Activated CD4-positive, alpha-beta T cell treated with anti-CD3 and anti-CD28 coated beads, Interleukin-2, Interleukin-6, amounts not matched to agents 100 ng/mL and 50 ng/mL, durations not matched to agents 16 hours and 8 hours (primary cell): ENCODE measurements at places on chromosomes 2 and 18.
A peak's percentile ranks its signal among the peaks of the same experiment; 100 is the strongest.

DNA sequence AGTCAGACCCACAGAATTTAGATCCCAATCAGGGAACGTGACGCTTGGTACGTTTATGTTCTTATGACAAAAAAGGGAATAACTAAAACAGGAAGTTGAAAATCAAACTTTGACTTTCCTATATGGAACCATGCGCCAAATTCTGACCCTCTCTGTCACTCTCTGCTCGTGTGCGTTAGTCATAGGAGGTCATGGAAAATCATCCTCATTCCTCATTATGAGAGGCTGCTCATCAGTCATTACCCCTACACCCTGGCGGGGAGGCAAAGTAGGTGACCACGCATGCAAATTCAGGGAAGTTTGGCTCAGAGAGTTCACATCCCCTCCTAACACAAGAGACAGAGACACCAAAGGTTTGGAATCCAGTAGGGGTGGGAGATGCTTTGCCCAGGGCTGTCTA lies 15.5 kb downstream of the IL1F10 start:
- no peak for DNase-seq

- no peak for DNase-seq
Measured at GRCh38 chr2:156006721-156007618, 325.6 kb downstream of the NR4A2 start.

GRCh38 chr18:13110559-13110958 lies 108.0 kb upstream of the LDLRAD4 start:
- DNase-seq = no peak

DNA sequence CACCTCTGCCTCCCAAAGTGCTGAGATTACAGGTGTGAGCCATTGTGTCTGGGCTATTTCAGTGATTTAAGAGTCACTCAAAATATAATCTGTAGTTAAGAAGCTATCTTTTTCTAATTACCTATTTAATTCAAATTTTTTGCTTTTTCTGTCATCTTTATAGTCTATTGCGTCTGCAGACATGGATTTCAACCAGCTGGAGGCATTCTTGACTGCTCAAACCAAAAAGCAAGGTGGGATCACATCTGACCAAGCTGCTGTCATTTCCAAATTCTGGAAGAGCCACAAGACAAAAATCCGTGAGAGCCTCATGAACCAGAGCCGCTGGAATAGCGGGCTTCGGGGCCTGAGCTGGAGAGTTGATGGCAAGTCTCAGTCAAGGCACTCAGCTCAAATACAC lies 95.1 kb downstream of the COMMD1 start:
- no peak for DNase-seq

DNA sequence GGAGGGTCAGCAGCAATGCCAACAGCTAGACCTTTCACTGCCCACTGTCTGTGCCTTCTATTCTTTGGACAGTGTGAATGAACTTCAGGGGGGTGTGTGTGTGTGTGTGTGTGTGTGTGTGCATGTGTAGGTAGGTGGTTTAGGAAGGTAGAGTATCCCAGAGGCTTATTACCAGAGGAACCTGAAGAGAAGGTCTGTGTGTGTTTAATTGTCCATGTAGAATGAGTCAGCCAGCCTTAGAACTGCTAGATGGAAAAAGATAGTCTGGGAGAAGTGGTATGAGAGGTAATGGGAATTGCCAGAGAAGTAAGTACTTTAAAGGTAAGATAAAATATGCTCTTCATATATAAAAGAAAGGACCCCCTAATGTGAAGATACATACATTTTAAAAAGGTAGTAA lies 522.2 kb downstream of the PIK3C3 start:
- no peak for DNase-seq

- no peak for DNase-seq
Measured at GRCh38 chr2:182229297-182229696, 197.5 kb downstream of the PDE1A start.

DNA sequence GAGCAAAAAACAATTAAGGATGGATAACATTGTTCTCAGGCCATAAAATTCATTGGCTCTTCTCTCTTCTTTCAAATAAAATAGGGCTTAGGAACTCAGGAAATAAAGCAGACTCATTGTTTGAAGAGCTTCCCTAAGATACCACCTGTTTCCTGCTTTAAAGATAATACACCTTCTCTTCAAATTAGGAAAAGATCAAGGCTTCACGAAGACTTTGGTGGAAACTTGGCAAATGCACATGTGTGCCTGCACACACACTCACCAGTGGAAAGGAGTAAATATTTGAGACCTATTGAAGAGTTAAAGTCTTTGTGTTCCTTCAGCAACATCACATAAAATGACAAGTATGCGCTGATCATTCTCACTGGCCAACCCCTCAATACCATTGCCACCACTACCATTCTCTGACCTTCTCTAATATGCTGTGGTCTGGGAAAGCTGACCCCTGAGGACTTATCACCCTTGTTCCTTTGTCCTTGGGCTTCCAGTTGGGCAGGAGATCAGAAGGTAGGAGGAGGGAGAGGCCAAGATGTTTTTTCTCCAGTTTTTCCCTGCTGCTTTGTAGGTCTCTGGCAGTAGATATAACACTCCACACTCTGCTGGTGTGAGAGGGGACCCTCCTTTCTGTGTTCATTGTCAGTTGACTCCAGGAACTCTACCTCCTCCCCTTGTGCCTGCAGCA lies 53.5 kb upstream of the SPOPL start:
- DNase-seq = no peak

DNA sequence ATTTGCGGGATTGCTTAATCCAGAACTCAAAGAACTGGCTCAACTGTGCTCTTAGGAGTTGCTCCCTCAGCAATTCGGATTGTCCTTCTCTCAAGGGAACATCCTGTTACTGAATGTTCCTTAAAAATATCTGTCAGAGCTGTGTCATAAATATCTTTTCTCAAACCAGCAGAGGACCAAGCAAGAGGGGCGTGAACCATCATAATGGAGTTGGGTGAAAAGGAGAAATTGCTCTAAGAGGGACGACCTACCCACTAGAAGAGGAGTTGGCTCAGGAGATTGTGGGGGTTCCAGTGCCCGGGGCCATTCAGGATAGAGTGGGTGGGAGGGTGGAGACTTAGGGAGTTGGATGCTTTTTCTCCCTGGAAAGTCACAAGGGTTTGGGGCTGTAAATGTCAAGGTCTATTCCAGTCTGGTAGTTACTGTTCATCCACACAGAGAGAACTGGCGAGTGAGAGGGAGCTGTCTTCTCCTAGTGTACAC lies 59.5 kb downstream of the MERTK start:
- DNase-seq = no peak

GRCh38 chr2:73176881-73177644 lies 25.3 kb upstream of the NOTO start:
- peak; percentile 91 for DNase-seq

DNA sequence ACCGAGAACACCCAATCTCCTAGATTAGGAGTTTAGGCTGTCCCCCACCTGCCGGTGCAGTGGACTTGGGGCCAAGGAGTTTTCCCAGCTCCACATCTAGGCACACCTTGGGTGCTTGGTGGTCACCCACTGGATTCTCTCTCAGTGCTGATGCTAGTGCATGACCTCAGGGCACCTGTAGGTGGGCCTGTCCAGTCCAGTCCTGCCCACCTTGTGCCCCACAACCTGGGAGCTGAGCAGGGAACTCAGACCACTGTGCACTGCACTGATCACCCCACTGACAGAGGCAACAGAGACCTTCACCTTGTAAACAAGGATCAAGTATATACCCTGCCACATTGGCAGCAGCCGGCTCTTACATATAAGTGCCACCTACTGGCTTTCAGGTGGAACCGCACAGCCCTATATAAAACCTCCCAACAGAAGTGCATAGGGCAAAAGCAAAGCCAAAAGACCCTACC lies 12.7 kb upstream of the CDH19 start:
- DNase-seq = peak; percentile 9

DNA sequence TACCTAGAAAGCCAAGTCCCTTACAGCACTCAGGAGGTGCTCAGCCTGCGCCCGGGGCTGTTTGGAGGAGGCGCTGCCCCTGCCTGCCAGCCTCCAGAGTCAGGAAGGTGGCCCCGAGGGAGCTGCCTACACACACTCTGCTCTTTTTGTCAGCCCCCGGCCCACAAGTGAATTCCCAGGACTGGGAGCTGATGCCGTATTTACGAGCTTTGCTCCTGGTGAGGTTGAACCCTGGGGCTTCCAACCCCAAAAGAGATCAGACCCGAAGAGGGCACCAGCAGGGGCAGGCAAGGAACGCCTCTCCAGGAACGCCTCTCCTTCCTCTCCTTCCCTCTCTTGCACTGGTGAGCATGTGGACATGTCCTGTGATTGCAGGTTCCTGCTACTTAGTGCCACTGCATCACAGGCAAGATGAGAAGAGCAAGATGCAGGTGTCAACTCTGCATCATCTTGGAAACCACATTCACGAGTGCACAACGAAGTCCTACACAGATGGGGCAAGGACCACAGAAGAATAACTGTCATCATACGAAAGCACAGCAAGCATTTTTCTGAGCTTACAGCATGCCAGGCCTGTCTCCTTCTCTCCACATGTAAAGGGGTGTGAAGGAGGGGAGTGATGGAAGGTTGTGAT lies 126.7 kb downstream of the NDUFA10 start:
- no peak for DNase-seq

GRCh38 chr2:63122921-63123320 lies 72.3 kb downstream of the OTX1 start:
- DNase-seq = no peak

DNA sequence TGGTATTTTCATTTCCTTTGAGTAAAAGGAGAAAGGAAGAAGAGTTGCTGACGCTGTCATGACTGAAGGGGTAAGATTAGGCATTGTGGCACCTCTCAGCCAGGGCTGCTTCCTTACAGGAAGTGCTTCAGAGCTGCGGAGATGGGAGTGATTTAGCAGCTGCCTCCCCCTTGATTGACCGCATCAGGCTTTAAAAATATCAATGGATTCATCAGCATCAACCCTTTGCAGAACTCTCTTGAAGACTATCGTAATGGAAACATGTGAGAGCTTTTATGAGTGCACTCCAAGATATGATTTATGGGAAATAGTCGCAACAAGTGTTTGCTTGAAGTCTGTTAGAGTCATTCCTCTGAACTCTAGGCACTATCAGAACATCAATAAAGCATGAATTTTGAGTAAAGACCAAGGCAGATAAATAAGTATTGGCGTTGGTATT lies 141.1 kb downstream of the CSRNP3 start:
- DNase-seq = no peak

DNA sequence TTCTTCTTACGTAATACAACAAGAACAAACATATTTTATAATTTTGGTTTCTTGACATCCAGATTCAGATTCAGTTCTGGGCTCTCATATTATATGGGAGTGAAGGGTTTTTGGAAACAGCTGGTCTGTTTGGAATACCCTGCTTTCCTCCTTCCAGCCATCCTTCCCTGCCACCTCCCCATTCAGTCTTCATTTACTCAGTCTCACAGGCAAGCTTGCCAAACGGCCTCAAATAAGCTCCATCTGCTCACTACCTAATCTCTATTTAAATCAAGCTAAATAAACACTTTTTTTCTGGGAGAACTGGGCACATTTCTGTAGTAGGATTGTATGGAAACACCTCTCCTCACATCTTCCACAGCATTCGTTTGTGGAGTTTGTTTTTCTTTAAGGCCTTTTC lies 147.5 kb downstream of the RND3 start:
- DNase-seq = no peak
